Epithelial cell of esophagus (primary cell): ENCODE measurements at places on chromosomes 13 and 19.

DNA sequence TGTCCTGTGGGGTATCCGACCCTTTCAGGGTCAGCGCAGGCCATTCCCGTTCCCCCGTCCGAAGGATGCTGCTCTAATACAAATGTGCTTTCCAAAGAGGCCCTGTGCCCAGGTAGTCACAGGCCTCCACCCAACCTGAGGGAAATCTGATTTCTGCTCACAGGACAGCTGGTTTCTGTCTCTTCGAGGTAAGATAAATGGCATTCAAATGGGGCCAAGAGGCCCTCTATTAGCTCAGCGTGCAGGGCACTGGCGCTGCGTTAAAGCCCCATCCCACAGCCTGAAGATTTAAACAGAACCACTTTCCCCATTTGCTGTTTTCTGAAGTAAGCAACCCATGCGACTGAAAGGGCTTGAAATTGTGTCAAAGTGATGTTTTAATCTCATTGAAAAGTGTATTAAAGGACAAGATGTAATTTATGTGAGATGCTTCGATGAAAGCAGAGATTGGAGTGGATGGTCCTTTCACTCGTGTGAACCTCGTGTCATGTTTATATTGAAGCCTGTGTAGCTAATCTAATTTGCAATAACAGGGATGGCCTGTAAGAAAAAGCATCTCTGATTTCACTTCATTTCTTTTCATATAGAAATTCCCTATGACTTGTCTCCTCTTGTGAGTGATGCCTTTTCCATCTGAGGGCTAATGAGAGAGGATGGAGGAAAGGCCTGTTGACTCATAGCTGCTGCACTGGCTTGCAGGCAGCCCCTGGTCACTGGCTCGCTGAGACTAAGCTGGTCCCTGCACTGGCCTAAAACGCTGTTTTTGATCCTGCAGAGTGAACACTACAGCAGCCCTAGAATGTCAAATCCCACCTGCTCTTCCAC, 7.3 kb upstream of the SOX1 start:
- no peak for DNase-seq

DNA sequence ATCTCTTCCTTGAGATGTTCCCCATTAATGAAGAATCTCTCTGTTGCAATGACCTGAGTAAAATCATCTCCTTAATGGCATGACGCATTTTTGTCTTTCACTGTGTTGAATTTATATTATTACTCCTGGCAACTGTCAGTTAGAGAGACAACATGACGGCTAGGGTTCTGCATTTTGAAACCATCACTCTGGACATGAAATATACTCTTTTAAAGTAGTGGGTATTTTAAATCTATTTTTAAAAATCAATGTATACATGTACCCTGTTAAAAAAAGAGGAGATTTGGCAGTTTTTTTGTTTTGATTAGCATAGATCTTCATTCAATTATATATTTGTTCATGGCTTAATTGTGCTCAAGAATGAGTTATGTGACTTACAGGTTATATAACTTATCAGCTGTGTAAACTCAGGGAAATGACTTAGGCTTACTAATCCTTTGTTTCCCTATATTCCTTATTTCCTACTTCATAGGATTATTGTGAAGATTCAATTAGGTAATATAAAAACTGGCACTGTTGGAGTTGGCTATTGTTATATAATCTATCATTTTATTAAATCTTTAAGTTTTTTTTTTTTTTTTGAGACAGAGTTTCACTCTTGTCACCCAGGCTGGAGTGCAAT, 632.0 kb upstream of the SPRY2 start:
- DNase-seq, result no peak

GRCh38 chr13:64675255-64675892, 2554.8 kb downstream of the PCDH9 start:
- DNase-seq, result peak; percentile 92

DNA sequence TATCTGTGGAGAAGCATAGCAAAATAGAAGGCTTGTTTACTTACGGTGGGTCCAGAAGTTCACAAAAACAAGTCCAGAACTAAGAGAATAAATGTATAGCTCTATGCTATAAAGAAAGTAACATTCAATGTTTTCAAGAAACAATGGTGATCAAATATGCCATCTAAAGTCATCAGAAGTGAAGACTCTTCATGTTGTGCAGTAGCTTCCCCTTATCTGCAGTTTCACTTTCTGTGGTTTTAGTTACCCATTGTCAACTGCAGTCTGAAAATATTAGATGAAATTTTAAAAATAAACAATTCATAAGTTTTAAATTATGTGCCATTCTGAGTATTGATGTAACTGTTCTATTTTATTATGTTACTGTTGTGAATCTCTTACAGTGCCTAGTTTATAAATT, 72.5 kb downstream of the EDNRB start:
- no peak for DNase-seq

GRCh38 chr19:6138066-6138465, 2.6 kb downstream of the ACSBG2 start:
- DNase-seq, result no peak

DNA sequence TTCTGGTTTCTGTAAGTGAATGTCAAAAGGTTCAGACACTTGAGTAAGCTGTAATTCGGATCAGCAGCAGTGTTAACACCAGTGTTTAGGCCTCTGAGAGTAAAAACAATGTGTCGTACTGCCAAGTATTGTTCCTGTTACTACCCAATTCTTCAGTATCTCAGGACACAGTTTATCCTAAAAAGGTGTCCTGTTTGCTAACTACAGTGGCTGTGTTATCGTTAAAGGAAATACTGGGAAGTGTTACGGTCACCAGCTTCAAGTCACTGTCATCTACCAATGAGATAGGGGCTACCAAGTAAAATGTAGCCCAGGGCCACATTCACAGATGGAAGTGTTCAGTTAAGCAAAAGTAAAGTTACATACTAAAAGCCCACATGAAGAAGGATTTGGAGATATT, 2.3 kb upstream of the UPF3A start:
- no peak for DNase-seq

- no peak for DNase-seq
These were observed 6.5 kb downstream of the INSR start for GRCh38 chr19:7287722-7288121.

DNA sequence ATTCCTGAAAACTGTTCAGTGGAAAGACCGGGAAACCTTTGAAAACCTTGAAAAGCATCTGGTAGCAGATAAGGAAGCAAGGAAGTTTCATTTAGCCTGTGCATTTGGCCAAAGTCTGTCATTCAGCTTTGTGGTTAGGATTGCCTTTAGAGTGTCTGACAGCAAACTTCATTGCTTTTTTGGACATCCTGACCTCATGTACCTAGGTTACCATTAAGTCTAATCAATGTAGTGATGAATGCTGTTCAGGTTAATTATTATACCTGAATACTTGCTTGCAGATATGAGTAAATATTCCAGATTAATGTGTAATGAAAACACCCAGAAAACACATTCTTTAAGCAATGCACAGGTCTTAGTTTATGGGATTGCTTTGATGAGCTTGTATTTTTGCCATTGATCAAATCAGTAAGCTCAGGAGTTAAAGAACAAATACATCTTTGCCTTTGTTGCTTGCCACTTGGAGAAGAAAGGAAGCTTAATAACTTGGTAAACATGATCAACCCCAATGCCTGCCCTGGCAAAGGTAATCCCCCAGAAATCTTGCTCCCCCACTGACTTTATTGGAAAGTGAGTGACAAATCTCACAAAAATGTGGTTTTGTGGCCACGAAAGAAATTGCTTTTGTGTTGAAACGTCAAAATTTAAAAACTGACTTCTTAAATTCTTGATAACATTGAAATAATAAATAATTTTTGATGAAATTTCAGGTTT, 87.4 kb downstream of the SLC15A1 start:
- no peak for DNase-seq
